ENCODE measurements at places on chromosomes 5 and 9. TPM values are rescaled to one million over a fixed set of nuclear protein-coding genes. Genes with fewer than 3 reads are reported as not detected.

The IRF1 gene
- 6.0 TPM for total RNA-seq

The ARL10 gene
- total RNA-seq = 9.7 TPM

The IL9 gene
- total RNA-seq = not detected

- DNase-seq = no peak
Measured at GRCh38 chr9:130927338-130927737, 11.7 kb downstream of the FIBCD1 start.

- no peak for DNase-seq
Measured at GRCh38 chr9:87199278-87199677, 252.0 kb upstream of the GAS1 start.

DNA sequence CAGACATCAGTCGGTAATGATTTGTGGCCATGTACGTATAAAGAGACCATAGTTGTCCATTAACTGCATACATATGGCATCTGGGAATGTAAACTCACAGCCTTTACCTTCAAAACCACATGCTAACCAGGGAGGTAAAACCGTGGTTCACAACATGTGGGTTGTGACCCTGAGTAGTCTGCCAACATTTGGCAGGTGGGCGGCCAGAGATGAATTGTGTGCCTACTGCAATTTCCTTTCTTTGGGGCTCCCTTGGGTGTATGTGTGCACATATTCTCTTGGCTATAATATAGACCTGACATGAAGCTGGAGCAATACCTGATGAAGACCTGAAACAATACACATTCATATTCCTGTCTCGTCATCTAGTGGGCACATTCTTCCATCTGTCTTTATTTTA, 396.0 kb downstream of the MLLT3 start:
- DNase-seq = no peak

- peak; percentile 98 for DNase-seq
Measured at GRCh38 chr5:115625579-115626444, at the start of gene TMED7. Gene TMED7 (minus strand): TSS chr5:115626036. CDS start chr5:115625792, 244 bp downstream.

- peak; percentile 45 for DNase-seq
Measured at GRCh38 chr9:120368799-120369198, 211.2 kb downstream of the CDK5RAP2 start.

DNA sequence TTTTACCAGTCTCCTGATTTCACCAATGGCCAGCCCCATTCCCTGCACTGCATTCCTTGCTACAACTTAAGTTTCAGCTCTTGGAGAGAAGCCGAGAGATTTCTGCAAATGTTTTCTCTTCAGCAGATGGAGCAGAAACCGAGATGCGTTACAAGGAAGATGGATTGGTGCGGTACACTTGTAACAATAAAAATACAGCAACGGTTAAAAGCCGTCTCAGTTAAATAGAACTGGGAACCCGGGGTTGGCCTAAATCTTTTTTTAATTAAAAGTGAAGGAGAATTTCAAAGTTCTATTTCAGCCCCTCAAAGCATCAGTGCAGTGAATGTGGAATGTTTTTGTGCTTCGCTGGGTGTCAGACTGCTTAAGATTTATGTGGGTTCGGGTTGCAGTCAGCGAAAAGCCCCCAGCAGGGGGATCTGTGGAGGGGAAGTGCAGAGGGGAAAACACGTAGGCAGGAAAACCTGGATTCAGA, 19.8 kb downstream of the BRINP1 start:
- peak; percentile 85 for DNase-seq

DNA sequence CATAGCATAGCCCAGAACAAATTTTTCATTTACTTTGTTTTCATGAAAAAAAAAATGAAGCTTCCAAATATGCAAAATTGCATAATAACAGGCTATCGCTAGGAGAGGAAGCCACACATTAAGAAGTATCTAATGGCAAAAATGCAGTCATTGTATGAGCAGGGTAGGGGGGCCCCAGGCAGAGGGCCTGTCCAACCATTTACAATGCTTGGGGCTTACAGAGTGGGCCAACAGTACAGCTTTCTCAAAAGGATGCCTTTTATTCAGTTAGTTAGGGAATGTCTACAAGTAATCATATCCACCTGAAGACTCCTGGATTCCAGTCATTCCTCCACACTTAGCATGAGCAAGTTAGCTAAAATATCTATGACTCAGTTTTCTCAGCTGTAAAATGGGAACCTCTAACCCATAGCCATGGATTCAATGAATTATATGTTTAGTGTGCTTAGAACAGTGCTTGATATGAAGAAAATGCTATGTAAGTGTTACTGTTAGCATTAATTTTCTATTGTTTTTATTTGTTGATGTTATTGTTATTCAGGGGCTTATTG, 117.7 kb downstream of the GAS1 start:
- no peak for DNase-seq

- DNase-seq = no peak
Measured at GRCh38 chr5:125926172-125926571, 497.0 kb upstream of the GRAMD2B start.

GRCh38 chr5:67815455-67816391, 399.8 kb upstream of the PIK3R1 start:
- DNase-seq = no peak

DNA sequence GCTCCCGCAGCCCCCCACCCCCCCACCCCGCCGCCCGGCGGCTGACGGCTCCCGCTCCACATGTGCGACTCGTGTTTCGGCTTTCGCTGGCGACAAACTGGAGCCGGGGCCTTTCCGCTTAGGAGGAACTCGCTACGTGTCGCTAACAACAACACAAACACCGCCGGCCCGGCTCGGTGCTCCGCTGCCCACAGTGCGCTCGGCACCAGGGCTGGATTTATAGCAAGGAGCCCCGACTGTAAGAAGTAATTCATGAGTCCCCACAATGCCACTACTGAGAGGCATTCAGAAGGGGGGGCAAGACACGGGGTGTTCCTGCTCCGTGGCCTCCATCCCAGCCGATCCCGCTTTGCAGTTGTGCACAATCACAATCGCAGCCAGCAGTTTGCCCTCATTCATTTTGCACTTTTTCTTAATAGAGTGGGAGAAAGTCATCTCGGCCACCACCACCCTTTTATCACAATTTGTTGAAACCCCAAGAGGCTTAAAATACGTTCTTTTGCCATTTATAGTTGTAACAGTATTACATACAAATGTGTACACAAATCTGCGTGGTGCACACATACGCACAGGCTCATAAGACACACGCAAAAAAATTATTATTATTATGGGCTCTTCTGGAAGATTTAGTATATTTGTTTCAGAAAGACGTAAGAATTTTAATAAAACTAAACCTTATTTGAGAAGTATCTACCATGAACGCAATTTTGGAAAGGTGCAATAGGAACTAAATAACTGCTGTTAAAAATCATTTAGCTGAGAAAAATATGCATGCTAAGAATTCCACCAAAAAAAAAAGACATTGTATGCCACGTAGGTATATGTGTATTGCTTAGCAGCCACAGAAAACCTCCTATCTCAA, 48.1 kb downstream of the EBF1 start:
- DNase-seq = peak; percentile 85

DNA sequence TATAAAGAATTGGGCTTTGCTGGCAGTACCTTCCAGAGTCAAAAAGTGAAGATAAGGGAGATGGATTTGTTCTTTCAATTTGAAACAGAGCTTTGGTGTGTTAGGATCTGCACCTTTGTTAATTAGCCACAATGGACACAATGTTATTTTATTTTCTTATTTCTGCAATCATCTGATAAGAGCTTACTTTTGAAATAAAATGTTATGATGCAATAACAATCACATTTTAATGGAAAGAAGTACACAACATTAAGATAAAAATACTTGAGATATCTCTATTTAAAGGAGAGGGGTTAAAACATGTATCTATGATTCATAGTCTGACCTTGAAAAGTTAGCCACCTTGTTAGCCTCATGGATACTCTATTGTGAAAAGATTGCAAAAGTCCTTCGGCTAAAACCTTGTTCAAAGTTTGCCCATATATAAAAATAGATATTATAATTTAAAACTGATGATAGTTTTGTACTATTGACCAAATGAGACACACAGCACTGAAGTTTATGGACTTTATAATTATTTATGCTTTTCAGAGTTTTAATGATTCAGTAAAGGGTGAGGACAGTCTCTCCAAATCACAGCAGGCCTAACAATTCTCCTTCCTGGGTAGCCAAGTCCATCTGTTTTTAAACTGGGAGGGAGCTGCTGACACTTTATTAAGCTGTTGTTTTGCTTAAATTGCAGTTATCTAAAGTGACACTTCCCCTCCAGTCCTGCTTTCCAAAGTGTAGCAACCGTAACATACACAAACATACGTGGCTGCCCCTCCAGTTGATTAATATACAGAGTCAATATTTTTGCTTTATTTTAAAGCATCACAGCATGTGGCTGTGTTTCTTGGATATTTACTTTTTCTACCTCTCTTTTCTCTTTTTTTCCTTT, 47.6 kb upstream of the DAP start:
- DNase-seq = no peak

DNA sequence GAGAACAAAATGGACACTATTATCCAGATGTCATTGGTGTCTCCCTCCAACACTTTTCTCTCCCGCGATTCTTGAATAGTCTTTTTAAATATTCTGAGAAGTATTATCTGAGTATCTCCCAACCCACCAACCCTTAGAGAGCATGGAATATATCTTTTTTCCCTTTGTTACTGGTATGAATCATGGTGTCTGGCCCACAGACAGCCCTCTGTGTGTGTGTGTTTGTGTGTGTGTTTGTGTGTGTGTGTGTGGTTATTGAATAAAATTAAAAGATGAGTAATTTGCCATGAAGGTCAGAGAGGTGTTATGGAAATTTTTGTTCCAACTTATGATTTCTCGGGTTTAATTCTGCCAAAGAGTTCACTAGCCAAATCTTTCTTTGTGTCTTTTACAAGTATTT, 47.7 kb downstream of the CAMK4 start:
- DNase-seq = no peak

DNA sequence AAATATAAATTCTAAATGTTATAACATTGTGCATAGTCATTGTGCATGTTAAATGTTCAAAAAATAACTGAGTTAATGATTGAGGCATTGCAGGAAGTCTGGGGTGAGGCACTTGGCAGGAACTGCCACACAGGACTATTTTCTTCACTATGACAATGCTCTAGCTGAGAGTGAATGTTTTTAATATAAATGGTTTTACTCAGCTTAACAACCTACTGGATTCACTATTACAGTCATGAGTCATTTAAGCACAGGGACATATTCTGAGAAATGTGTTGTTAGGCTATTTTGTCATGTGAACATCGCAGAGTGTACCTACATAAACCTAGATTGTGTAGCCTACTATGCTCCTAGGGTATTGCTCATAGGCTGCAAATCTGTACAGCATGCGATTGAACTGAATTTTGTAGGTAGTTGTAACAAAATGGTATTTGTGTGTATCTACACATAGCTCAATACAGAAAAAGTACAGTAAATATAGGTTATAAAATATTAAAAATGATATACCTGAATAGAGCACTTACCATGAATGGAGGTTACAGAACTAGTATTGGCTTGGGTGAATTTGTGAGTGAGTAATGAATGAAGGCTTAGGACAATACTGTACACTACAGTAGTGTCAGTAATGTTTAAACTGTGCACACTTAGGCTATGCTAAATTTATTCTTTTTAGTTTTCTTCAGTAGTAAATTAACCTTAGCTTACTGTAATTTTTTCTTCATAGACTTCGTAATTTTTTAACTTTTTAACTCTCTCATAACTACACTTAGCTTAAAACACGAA, 346.1 kb upstream of the PTGER4 start:
- no peak for DNase-seq

- peak; percentile 80 for DNase-seq
Measured at GRCh38 chr5:81856948-81857928, 106.3 kb upstream of the SSBP2 start.

DNA sequence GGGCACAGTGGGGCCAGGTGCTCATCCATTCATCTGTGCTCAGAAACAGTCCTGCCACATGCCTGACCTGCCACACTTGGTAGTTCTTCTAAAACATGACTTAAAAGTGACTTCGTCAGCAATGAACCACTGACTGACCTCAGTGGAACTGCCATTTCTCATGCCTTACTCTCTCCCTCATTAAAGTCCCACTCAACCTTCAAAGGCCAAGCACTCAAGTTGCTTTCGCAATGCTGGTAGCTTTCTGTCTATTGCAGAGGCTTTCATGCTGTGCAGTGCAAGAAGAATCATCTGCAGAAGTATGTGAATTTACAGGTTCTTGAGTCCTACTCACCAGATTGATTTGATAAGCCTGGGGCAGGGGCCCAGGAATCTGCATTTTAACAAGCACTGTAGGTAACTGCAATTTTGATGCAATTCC, 23.9 kb downstream of the B4GALT1 start:
- no peak for DNase-seq

- no peak for DNase-seq
Measured at GRCh38 chr9:133306242-133307204, 29.5 kb downstream of the SURF6 start.

- DNase-seq = no peak
Measured at GRCh38 chr9:36929350-36929675, 104.8 kb downstream of the PAX5 start.

- DNase-seq = no peak
Measured at GRCh38 chr5:122743261-122743660, 31.6 kb upstream of the SNX2 start.

GRCh38 chr5:31854181-31855133, 215.5 kb downstream of the PDZD2 start:
- DNase-seq = peak; percentile 90
